ENCODE measurements at places on chromosomes 3 and 15.
A peak's percentile ranks its signal among the peaks of the same experiment; 100 is the strongest.

DNA sequence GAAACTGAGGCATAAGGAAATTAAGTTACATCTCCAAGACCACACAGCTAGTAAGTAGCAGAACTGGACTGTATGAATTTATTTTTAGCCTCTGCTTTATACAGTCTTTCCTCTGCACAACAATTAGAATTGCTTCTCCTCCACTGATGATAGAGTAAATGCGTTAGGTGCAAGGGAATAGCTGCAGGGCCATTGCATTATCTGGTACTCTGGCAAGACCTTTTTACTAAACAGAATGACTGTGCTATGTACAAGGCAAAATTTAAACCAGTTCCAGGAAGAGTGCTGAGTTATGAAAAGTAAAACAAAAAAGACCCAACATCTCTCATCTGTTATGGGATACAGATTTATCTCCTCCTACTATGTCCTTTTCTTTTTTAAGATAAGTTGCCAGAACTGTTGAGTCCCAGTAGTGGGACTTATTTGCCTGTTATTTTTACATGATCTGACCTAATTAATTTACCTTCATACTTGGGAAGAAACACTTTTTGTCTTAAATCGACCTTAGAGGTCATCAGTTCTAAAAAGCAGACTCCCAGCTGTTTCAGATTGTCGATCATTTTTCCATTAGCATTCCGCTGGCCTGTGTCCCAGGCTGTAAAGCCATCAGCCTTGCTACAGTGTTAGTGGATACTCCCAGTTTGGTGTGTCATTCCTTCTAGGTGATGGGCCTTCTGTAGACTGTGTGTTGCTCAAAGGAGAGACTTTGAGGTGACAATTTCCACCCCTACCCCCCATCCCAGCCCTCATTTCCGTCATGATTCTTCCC, 147.5 kb upstream of the NUDT16 start:
- no peak for DNase-seq

- peak; percentile 43 for DNase-seq
Observed at GRCh38 chr3:119891944-119892721, 110.2 kb downstream of the NR1I2 start.

GRCh38 chr3:173371848-173372487, 25.6 kb upstream of the NLGN1 start:
- no peak for DNase-seq

DNA sequence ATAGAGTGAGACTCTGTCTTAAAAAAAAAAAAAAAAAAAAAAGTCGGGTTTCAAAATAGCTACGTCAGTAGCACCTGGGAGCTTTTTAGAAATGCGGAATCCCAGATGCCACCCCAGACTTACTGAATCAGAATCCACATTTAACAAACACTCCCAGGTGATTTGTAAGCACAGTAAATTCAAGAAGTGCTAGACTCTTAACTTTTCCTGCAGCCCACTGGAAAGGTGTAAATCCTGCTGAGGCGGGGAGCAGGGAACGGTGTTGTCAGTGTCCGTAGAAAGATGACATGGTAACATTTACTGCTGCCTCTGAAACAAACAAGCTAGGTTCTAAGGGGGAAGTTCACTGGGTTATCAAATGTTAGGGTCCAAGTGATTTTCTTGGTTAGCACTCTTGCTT, 2.4 kb upstream of the AKAP13 start:
- DNase-seq: no peak

GRCh38 chr3:50130436-50130835, 24.7 kb upstream of the SEMA3F start:
- DNase-seq: no peak
